ENCODE measurements at places on chromosomes 16 and 17.

DNA sequence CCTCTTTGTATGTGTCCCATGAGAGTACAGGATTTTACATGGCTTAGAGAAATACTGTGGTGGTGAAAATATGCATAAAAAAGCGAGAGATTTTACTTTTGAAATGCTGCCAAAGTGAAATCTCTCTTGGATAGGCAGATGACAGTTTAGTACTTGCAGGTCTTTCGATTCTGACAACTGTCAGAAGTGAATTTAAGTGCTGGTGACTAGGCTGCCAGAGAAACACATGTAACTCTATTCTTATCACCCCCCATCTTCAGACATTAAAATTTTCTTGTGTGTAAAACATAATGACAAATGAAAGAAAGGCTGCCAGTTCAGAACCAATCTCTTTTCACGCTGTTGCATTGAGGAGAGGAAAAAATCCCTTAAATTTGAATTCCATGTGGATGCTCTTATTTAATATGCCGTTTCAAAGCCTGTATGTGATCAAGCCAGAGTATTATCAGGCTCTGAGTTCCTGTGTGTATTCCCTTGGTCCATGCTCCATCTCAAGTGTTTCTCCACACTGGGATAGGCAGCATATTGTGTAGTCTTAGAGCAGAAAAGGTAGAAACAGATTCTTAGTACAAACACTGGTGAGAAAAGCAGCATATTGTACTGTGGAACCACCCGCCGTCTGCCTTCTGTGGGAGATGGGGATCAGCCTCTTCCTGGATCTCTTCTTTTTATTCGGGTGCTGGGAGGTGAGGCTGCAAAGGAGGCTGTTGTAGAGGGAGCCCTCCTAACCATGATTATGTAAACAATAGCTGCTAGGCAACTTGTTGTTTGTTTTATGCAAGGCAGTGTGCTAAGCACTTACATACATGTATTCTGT is 291.3 kb downstream of the WWOX start:
- no peak for DNase-seq

- DNase-seq: peak; percentile 9
Measured at GRCh38 chr16:84897911-84898377, 78.2 kb downstream of the CRISPLD2 start.

DNA sequence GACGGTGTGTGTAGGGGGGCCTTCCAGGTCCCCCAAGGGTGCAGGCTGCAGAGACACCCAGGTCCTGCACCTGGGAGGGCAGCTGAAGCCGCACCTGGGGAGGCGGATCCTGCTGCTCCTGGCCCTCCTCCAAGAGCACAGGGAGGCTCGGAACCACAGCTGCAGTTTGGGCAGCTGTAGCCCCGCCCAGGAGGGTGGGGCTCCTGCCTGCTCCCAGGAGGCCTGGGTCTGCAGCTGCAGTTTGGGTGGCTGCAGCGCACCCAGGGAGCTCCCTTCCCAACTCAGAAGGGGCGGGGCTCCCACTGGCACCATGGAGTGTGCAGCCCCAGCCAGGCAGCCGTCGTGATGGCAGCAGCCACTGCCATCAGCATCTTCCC is 69.4 kb upstream of the NKD1 start:
- no peak for DNase-seq

- DNase-seq: peak; percentile 44
Measured at GRCh38 chr17:28038802-28039201, 3.7 kb upstream of the NLK start.

DNA sequence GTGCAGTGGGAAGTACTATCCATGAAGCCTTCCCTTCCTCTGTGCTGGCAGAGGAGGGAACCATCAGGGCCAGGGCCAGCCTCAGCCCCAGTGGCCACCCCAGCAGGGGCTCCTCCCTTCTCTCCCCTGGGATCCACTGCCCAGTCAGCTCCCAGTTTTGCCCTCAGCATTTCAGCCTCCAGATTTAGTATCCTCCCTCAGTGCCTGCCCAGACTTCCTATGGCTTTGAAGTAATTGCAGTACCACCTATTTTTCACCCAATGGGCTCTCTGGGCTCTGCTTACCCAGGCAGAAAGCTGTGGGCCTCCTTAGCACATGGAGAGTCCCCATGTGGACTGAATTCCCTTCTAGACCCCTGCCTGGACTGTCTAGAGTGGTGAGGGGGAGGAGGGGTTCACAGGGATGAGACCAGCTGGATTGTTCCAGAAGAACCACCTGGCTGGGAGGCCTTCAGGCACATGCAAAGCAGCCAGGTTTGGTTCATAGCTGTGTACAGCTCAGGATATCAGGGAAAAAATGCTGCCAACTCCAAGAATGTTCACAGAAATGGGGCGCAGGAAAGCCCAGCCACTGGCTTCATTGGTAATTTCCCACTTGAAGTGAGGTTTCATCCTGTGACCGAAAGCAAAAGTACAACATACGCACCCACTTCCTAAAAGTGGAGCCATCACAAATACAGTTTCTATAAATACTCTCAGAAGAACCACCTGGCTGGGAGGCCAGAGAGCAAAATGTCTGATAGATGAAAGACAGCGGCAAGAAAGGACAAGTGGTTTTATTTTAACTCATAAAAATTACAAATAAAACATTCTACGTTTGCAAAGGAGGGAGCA is 15.2 kb upstream of the HERPUD1 start:
- DNase-seq: no peak

DNA sequence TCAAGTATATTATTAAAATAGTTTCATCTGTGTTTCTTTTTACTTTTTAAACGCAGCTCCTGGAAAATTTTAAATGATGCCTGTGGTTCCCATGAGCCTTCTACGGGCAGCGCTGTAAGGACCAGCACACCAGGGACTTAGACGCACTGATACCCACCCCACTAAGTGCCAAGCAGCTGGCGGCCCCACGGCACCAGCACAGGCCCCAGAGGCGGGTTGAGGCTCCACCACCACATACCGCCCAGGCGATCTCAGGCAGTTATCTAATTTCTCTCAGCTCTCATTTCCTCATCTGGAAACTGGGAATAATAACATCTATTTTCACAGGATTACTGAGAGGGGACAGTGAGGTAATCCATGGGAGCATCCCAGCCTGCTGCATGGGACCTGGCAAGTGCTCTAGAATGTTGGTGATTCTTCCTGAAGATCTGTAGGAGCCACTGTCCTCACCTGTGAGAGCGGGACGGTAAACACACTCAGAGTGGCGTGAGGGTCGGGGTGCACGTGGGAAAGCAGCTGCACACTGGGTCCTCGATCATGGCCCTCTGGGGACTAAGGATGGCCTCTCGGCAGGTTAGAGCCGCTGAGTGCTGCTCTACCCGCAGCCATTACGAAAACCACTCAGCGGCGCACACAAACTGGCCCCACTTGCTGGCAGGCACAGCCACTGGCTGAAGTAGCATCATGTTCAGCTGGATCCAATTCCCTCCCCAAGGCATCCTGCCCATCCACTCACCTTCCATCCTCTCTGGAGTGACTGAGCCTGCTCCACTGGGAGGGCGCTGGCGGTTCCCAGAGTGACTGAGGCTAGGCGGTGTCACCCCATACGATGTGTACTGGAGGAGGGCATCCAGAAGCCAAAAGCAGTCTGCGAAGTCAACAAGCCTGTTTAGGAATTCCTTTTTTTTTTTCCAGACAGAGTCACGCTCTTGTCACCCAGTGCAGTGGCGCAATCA is 17.6 kb upstream of the SLC38A8 start:
- no peak for DNase-seq

DNA sequence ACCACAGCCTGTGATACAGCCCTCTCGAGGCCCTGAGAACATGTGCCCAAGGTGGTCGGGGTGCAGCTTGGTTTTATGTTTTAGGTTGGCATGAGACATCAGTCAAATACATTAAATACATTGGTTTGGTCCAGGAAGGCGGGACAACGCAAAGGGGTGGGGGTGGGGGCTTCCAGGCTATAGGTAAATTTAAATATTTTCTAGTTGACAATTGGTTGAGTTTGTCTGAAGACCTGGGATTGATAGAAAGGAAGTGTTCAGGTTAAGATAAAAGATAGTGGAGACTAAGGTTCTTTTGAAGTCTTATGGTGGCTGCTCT is 1.2 kb upstream of the ZKSCAN2 start:
- DNase-seq: no peak

- DNase-seq: peak; percentile 89
Measured at GRCh38 chr17:82212331-82213250, at the start of gene CCDC57. TSS of gene CCDC57 (minus strand) at chr17:82212842. CDS start at chr17:82201944, 10,898 bp downstream.

GRCh38 chr16:88680554-88681083 is 5.7 kb downstream of the SNAI3 start:
- no peak for DNase-seq

GRCh38 chr17:82849076-82849945 is 9.5 kb upstream of the ZNF750 start:
- peak; percentile 40 for DNase-seq

DNA sequence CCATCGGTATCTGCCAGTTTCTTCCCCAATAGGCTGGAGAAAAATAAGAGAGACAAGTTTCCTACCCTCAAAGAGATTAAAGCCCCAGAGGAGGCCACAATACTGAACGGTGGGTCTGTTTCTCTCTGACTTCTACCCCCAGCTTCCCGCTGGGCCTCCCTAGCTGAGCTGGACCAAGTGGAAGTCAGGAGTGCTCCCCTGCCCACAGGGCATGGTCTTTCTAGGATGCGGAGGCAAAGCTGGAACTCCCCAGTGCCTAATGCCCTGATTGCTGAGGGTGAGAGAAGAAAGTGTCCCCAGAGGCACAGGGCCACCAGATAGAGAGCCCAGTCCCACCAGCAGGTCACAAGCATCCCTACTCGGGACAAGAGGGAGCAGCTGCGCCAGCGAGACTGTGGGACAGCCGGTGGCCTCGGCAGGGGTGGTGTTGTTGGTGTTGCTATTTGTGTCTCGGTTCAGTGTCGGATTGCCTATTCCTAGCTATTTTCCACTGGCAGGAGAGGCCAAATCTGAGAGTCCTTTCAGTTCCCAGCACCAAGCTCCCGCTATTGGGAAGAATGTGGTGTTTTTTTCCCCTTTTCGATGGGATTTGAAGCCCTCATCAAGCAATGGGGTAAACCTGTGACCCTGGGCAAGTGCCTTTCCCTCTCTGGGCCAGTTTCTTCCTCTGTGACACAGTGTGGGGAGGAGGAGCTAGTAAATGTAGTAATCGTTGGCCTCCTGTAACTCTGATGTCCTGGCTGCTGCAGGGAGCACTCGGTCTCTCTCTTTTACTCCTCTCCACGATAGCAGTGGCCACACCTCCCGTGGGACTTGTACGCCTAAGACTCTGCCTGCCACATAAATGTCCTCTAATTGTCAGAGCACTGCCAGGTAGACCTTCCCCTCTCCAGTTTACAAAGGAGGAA is 22.5 kb upstream of the TBX2 start:
- DNase-seq: no peak

DNA sequence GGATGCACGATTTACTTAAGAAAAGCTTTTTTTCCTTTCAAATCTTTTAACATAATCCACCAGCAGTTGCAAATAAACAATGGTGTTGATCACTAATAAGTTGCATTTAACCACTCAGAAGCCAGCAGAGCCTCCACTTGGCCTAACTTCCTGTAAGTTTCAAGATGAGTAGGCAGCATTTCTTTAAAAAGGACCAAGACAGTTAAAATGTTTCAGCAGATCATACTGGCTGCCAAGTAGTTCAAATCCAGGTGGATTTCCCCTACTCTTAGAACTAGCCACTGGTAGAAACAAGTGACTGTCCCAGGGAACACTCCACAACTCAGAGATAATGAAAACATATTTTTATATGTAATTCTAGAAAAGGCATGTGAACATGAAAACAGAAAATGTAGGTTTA is 17.0 kb upstream of the RFFL start:
- DNase-seq: peak; percentile 13

DNA sequence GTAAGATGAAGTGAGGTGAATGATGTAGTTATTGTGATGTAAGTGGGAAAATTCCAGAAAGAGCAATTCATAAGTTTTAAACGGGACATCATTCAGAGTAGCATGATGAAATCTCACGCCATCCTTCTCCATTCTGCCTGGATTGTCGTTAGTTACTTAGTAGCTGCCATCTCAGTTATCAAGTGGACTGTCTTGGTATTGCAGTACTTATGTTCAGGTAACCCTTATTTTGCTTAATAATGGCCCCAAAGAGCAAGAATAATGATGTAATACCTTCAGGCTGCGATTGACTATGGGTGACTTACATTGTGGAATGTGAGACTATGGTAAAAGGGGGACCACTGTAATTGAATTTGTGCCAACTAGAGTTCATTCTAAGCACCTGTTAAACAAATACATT is 234.1 kb upstream of the TOM1L1 start:
- no peak for DNase-seq

DNA sequence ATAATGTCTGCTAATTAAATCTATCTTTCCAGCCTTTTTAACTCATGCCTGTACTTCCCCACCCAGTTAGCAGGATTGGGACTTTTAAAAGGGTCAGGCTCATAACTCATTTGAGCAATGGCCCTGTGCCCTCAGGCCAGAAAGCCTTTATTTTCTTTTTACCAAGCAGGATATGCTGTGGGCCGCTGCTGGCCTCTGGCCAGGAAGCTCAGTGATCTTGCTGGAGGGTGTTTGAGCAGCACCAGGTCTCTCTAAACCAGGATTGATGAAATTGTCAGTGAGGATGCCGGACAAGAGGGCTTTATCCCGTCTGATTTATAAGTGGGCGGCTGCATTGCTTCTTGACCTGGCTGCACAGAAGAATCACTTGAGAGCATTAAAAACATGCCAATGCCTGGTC is 187.8 kb downstream of the RAB11FIP4 start:
- no peak for DNase-seq

GRCh38 chr16:13902677-13903076 is 17.3 kb upstream of the ERCC4 start:
- no peak for DNase-seq

- DNase-seq: no peak
Measured at GRCh38 chr17:60333628-60334031, 58.3 kb downstream of the USP32 start.

DNA sequence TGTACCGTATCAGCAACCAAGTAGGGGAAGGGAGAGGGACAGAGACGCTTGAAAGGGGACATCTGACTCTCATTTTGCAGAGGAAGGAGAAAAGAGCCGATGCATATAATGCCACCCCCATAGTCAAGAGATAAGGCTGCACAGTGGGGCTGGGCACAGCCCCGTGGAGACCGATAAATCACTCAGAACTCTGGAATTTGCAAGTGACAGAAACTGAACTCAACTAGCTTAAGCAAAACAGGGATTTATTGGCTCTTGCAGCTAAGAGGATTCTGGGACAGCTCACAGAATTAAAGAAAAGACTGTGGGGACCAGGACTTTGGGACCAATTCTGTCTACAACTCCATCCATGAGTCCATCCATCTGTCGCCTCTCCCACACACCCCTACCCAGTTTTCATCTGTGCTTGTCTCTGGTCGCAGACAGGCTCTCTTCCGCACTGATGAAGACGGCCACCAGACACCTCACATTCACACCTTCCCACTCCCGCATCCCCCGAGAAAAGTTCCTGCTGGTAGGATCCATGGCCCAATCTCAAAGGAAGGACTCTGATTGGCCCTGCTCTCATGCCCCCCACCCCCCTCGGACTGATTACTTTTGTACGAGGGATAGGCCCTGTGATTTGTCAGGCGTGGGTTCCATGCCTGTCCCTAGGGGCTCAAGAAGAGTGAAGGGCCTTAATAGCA is 105.9 kb upstream of the RPL38 start:
- DNase-seq: no peak

- peak; percentile 66 for DNase-seq
Measured at GRCh38 chr17:21286066-21286770, 1.7 kb downstream of the MAP2K3 start.
